ENCODE measurements at places on chromosomes 16 and 17.

- DNase-seq: no peak
Measured at GRCh38 chr16:73670836-73671820, 623.2 kb upstream of the ZFHX3 start.

DNA sequence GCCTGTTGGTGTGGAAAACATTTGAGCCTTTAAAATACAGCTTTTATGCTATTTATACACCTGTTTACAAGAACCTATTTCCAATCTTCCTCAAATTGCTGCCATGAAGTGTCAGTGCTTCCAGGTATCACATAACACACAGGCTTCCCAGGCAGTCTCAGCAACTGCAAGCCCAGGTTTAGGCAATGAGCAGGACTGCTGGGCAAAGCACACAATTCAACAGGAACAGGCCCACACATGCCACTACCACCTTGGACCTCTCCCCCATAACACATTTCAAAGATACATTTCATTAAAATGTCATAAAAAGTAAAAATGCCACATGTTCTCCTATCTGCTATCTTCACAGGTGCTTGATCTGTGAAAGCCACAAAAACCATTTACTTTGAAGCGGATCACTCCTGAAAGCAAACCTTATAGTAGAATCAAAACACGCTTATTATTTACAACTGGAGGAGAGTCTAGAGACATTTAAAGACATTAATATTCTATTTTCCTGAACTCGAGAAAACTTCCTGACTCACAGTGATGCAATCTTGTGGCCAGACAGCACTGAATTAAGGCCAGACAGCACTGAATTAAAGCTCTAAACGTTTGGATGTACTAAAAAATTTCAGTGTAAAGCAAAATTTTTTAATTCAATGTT is 31.5 kb downstream of the ANKFY1 start:
- DNase-seq: no peak

- DNase-seq: no peak
Measured at GRCh38 chr16:65481956-65482355, 360.1 kb upstream of the CDH11 start.

- DNase-seq: no peak
Measured at GRCh38 chr17:79988185-79988971, 47.3 kb downstream of the TBC1D16 start.

DNA sequence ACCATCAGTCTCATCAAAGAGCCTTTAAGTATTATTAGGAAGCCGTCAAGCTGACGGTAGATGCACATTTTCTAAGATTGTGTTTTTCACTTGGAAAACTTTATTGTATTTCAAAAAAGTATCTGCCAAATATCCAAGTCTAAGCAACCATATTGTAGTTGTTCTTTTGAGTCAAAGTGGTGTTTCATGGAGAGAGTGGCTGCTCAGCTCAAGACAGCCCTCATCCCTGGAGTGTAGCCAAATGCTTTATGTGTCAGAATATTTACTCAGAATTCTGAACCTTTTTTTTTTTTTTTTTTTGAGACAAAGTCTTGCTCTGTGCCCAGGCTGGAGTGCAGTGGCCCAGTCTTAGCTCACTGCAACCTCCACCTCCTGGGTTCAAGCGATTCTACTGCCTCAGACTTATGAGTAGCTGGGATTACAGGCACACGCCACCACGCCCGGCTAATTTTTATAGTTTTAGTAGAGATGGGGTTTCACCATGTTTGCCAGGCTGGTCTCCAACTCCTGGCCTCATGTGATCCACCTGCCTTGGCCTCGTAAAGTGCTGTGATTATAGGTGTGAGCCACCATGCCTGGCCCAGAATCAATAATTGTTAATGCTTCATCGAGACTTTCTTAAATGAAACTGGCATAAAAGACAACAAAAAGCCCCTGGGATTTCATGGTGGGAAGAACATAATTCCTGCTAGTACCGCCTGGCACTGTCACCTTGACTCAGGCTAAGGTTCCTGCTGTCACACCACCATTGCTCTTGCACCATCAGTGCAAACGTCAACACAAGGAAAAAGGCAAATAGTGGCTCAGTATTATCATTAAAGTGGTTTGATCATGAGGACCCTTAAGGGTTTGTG is 45.5 kb downstream of the PRKCA start:
- no peak for DNase-seq

Measured in NAMALWA (cell line).